ENCODE measurements at places on chromosomes 12 and 14.

DNA sequence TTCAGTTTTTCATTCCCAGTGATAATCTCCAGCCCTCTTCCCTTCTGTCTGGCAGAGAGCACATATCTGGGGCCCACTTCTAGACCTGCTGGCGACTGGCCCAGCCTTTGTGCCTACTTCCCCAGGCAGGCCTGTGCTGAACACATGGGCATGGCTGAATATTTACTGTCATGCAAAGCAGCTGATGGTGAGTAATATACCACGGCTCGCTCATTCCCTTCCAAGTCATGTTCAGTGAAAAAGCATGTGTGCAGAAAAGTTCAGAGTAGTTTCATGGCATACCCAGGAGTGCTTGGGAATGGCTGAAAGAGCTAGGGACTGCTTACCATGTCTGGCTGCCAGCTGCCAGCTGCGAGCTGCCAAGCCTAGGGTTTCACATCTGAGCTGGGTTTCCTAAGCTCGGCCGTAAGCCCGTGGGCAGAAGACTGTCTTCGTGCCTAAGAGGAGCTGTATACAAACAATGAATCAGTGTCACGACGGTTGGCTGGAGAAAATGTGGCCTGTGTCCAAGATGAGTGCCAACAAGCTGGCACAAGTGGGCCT lies 179.9 kb upstream of the PELI2 start:
- DNase-seq: peak; percentile 20

GRCh38 chr12:97321621-97322020 lies 141.0 kb upstream of the RMST start:
- no peak for DNase-seq

- DNase-seq: no peak
Observed at GRCh38 chr14:75418850-75419768, 8.7 kb upstream of the JDP2 start.

GRCh38 chr14:99387880-99388279 lies 92.8 kb downstream of the SETD3 start:
- no peak for DNase-seq

- no peak for DNase-seq
Observed at GRCh38 chr14:78292003-78292402, 121.8 kb downstream of the NRXN3 start.
